ENCODE measurements at places on chromosomes 11 and 22.

DNA sequence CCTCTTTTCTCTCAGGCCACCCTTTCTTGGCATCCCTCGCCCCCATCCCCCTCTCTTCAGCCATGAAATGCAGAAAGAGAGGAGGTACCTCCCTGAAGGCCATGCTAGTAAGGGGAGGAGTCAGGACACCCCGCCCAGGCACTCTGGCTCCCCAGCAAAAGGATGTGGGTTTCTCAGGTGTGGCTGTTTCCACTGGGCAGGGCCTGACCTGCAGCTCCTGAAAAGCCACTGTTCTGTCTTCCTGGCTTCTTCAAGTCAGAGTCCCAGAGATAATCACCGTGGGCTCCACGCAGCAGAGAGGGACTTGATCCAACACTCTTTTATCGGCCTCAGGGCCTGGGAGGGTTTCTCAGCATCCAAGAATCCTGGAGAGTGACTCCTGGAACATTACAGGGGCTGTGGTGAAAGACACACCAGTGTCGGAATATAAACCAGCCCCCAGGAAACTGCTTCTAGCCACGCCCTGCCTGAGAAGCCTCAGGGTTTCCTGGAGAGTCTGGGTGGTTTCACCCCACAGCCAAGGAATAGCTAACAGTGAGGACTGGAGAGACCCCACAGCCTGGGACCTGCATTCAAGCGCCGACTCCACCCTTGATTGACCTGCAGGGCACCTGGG, 45.7 kb upstream of the TSPAN18 start:
- DNase-seq, result peak; percentile 33

GRCh38 chr22:32020117-32020516, 22.9 kb upstream of the SLC5A1 start:
- peak; percentile 42 for DNase-seq

- DNase-seq, result no peak
Measured at GRCh38 chr11:80443177-80443576, 1002.3 kb upstream of the TENM4 start.

GRCh38 chr22:24474649-24475255, 20.4 kb upstream of the UPB1 start:
- no peak for DNase-seq

GRCh38 chr11:3155691-3156258, 9.3 kb downstream of the OSBPL5 start:
- DNase-seq, result no peak

DNA sequence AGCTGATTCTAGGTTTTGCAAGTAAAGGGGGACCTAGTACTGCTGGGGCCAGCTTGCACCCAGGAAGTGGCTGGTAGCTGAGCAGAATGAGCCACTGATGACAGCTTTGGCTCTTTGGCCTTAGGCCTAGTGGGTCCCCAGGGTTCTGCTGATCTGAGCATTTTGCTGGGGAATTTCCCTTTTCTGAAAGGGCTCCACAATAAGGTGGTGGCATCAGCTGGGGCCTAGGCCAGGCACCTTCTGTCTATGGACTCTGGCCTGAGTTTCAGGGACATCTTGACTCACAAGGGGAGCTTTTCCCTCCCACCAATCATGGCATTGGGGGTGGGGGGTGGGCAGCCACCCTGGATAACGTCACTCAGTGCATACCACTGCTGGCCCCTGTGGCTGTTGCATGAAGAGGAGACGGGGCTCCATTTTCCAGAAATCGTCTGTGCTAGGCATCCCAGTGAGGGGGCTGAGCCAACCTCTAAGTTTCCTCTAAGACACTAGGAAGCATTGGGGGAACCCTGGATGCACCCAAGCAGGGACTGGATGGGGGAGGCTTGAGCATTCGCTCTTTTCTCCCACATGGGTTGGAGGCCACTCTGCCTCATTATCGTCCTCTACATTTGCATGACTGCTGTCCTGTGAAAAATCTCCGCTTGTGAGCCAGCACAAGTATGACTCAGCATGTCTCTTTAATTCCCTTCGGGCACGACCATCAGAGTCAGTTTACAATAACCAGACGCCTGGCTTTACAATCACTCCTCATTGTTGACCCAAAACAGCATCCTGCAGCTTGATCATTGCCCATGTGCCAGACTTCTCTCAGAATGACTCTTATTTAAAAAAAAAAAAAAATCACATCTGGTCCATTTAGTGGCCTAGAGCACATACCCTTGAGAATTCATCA, 145.0 kb upstream of the THY1 start:
- peak; percentile 67 for DNase-seq

DNA sequence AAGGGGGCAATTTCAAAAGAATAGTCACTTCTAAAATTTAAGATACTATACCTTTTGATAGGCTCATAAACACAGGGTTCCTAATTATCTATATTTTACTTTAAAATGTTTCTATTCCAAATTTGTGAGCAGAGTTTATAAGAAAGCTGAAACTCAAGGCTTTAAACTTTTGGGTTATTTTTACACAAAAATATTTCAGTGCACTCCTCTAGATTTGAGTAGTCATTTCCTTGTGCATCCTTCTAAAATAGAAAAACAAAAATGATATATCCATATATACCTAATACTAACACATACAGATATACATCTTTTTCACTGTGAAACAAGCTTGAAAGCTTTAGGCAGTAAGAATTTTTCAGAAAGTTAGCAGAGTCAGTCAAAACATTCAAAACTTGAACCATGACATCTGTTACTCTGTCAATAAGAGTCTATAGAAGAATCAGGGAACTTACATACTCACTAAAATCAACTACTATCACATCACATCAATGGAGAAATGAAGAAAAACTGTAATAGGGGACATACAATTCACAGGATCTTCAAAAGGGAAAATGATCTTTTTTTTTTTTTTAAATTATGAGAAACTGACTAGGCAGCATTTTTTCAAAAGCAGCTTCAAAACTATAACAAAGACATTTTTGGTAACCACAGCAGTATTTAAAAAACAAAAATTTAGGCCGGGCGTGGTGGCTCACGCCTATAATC, 5.1 kb downstream of the PHF21A start:
- DNase-seq, result no peak

DNA sequence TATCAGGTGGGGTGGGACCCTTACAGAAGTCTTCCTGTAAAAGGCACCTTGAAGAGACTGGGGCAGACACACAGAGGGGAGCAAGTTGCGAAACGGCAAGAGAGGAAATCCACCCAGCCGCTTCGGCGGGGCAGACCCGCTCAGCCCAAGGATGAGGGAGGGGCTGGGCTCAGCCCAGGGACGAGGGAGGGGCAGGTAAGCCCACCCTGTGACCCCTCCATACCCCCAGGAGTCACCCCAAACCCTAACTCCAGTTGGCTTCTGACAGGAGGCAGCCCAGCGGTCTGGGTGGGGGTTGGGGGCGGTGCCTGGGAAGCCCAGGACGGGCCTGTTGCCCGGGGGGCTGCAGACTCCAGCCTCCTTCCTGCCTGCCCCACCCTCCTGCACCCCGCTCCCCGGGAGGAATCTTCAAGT, 965 bp downstream of the OSBPL5 start:
- no peak for DNase-seq

DNA sequence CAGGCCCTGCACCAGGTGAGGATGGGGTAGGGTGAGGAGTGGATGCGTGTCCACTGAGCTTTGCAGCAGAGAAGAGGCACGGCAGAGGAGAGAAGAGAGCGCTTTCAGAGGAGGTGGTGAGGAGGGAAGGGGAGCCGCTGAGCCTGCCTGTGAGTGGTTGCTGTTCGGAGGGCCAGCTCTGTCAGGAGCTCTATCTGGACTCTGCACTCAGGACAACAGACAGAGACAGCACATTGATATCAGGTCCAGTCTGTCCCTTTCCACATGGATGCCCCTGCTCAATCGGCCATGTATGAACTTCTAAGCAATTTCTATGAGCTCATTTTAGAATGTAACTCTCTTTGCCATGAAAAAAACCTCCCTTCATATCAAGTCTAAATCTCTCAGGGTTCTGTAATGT, 158.6 kb downstream of the KIRREL3 start:
- no peak for DNase-seq

DNA sequence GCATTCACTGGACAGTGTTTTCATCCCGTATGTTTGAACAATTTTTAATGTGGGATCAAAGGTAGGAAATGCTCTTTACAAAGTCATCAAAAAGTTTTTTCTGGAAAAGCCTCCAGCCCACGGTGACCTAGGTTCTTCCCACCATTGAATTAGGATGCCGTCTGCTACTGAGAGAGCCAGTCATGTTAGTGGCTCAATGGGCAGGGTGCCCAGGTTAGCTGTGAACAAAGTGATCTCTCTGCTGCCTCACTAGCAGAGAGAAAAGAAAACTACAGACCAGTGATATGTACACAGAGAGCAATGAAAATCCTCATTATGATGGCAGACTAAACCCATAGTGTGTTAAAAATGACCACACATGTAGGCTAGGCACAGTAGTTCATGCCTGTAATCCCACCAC, 32.4 kb downstream of the KCNQ1 start:
- no peak for DNase-seq

GRCh38 chr22:30781271-30781875, 86.7 kb downstream of the OSBP2 start:
- no peak for DNase-seq

- no peak for DNase-seq
Measured at GRCh38 chr22:48751539-48752437, 1075.9 kb downstream of the BRD1 start.

DNA sequence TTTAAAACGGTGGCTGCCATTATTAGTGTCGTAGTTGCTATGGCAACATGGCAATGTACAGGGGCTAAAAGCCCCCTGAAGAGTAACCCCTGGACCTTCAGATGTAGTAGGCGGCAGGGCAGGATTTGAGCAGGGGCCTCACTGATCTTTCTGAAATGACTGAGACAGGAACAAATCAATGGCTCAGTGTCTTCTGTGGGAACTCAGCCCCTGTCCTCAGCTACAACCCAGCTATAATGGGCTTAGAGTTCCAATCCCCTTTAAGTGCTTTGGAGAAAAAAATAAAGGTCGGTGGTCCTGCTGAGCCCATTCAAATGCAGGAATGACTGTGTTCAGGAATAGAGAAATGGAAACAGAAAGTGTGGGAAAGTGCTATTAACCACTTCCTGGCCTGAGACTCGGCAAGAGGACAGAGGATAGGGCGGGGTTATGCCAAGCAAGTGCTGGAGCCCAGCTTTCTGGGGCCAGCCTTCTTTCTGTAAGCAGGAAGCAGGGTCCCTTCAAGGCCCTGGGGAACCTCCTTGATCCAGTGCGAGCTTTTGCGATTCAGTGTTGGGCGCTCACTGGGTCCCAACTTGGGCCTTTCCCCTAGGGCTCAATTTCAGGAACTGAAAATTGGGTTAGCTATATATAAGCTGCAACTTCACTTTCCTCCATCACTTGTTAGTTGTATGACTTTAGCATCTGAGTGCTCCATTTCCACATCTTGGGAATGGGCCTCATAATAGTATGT, 6.1 kb upstream of the CD82 start:
- DNase-seq, result no peak

DNA sequence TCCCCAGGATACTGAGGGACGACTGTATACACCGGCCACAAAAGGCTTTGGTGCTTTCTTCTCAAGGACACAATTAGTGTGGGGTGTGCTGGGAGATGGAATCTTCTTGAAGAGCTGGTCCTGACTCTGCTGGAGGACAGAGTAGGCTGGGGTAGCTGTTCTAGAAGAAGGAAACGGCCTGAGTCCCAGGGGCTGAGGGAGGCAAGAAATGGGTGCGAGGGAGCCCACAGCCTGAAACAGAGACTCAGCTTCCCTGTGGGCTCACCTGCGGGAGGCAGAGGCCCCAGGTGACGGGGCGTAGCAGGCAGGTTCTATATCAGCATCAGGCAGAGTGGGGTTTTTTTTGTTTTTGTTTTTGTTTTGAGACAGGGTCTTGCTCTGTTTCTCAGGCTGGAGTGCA, 36.6 kb downstream of the PARVG start:
- no peak for DNase-seq

DNA sequence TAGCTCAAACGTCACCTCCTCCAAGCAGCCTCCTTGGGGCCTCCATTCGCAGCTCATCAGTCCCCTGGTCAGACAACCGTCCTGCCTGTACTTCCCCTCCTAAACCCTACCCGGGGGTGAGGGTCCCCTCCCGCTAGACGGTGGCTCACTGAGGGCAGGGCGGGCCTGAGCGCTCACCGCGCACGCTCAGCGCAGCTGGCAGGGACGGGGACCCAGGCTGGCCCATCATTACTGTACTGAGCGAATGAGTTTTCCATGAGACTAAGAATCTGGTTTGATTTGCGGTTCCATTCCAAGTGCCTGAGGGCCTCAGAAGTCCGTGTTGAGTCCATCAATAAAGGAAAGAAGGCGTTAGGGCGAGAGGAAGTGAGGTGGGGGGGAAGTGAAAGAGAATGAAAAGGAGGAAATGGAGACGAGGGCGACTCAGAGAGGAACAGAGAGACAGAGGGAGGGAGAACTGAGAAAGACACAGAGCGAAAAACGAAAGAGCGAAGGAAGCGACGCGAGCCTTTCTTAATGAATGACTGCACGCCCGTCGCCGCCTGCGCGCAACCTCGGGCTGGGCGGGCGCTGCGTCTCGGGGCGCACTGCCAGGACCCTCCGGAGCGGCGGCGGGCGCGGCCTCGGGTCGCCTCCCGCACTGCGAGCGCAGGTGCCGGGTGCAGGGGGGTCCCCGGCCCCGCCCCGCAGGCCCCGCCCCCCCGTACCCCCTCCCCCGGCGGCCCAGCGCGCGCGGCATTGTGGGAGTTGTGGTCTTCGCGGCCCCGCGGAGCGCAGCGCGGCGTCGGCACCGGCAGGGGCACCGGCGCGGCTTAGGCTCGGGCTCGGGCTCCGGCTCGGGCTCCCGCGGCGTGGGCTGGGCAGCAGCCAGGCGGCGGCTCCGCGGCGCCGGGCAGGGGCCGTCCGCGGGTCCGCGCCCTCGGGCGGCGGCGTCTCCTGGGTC, at the start of gene ASPHD2:
TSS of gene ASPHD2 (plus strand) at position 746 of the 943 bp plus-strand sequence. CDS start 4,356 bp downstream, outside the sequence.
- peak; percentile 83 for DNase-seq

DNA sequence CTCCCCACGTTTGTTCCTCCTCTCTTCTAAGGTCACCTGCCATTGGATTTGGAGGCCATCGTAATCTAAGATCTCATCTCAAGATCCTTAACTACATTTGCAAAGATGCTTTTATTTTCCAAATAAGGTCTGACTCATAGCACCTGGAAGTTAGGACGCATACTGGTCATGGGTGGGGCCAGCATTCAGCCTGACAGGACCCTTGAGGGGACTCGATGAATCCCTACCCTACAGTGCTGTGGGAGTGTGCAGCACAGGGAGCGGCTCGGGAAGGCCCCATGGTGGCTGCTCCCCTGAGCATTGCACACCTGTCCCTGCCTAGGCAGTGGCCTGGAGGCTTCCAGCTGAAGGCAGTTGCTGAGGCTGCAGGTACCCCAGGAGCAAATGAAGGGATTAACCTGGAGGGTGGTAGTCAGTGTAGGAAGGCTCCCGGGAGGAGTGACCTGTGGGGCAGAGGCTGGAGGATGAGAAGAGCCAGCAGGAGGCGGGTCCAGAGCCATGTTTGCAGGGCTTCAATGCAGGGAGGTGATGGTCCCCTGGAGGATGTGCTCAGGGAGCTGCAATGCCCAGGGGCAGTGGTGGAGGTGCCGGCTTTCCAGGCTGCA, 362.2 kb downstream of the CTTN start:
- no peak for DNase-seq

GRCh38 chr11:44726283-44727113, at the start of gene TSPAN18:
Gene TSPAN18, plus strand, starts transcription at chr11:44726962. Its CDS starts 179,455 bp downstream, at chr11:44906417.
- peak; percentile 69 for DNase-seq
